ENCODE measurements at places on chromosomes 2 and 18.

DNA sequence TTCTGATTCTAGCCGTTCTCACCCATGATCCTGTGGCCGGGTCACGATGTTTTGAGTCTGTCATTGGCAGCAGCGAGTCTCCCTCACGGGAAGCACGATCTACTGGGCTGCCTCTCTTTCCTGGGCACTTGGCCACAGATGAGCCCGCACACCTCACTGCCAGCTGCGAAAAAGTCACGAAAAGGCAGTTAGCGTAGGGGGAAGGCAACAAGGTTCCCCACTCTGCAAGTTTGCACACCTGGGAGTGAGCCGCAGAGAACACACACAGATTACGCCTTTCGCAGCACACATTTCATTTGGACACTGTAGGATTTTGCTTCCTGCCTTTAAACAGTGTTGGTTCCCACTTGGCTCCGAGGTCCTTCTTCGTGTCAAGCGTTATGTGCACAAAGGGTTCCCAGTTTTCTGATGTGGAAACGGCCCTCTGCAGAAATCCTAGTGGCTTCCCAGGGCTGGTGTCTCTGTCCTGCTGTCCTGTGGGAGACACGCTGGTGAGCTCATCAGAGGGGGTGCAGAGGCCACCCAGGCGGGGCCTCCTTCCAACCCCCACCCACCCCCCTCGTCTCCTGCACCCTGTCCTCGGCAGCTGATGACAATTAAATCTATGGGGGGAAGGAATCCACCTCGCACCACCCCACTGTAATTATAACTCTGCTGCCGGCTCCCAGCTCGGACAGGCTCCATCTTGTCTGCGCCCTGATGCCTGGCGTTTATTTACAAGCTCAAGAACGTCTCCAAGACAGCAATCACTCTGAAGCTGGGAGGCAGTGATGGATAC, 157.3 kb upstream of the SALL3 start:
- DNase-seq, result no peak

- no peak for DNase-seq
Measured at GRCh38 chr2:19943189-19943588, 41.4 kb upstream of the TTC32 start.

- DNase-seq, result no peak
Measured at GRCh38 chr2:187554011-187554703, at the start of gene TFPI. Gene TFPI (minus strand): TSS chr2:187554435. CDS start chr2:187503768, 50,667 bp downstream.

DNA sequence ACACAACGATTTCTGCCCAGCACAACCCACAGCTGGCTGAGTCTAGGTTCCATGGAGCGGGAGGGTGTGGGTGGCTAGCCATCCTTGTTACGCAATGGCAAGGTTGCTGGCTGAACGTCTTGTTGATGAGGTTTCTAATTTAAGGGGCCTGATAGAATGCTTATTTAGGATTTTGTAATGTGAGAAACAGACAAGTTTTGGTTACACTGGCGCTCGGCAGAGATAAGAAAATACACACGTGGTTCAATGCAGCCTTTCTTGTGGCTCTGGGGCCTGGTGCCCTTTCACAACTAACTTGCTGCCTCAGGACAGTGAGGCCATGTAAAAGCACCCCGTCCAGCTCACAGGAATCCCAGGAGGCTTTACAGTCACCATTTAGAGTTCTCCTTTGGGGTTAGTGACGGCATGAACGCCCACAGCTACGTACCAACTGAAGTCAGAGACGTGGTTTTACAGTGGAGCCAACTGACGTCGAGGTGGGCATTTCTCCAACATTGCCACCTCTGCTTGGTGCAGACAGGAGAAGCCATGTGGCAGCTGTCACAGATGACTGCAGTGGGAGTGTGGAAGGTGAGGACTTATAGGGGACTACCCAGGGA, 29.7 kb upstream of the PIEZO2 start:
- DNase-seq, result no peak

DNA sequence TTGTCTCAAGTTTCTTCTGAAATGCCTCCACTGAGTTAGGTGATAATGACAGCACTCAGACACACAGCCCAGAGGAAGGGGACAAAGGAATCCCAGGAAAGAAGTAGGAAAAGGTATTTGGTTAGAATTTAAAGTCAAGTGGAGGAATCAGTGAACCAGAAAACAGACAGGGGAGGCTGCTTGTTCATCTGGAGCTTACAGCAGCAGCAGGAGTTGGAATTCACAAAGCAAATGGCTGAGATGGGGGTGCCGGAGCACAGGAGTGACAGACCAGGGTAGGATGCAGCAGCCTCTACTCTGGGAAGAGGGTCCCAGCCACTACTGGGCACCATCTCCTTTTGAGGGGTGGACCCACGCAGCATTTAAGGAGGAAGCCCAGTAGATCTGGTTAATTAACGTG, 104.8 kb downstream of the ST6GAL2 start:
- DNase-seq, result no peak

- no peak for DNase-seq
Measured at GRCh38 chr2:158716921-158717320, 78.2 kb upstream of the DAPL1 start.

DNA sequence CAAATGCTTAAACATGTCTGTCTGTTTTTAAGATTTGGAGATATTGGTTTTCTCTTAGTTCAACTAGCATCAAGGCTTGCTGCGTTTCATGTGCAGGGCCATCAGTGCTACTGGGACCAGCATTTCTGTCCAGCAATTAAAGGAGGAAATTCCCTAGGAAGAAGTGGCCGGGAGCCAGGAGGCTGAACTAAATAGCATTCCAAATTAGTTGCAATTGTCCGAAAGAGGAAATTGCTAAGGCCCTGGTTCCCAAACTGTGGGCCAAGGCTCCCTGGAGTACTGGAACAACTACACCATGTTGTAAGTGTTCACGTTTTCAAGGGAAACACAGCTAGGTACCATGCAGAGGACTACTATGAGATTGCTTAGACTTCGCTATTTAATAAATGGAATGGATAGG, 257.9 kb downstream of the PTPRM start:
- DNase-seq, result no peak

DNA sequence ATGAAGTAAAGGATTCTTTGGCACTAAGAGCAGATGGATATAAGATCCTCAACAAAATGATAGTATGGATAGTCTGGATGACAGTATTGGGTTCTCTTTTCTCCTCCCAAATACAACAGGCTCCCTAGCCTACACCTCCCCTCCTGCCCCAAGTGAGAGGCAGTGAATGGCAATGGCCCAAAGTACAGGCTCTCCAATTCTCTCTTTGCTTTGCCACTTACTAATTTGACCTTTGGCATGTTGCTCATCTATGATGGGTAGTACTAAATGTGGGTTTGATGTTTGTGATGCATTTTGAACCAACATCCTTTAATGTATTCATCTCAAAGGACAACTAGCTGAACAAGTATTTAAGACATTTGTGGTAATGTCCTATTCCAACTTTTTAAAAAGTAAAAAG, 65.9 kb downstream of the EIF5B start:
- no peak for DNase-seq

Measured in nucleus accumbens (tissue), 56 donors.